Stimulated activated CD4-positive, alpha-beta T cell treated with anti-CD3 and anti-CD28 coated beads, Interleukin-2, amount 100 ng/mL, for 4 hours (primary cell): ENCODE measurements at places on chromosomes 5 and 9.
A peak's percentile ranks its signal among the peaks of the same experiment; 100 is the strongest.

- no peak for DNase-seq
These were observed 134.9 kb upstream of the CDKN2B start for GRCh38 chr9:22143799-22144625.

GRCh38 chr9:95077766-95078370, 239.6 kb downstream of the FANCC start:
- DNase-seq = no peak

DNA sequence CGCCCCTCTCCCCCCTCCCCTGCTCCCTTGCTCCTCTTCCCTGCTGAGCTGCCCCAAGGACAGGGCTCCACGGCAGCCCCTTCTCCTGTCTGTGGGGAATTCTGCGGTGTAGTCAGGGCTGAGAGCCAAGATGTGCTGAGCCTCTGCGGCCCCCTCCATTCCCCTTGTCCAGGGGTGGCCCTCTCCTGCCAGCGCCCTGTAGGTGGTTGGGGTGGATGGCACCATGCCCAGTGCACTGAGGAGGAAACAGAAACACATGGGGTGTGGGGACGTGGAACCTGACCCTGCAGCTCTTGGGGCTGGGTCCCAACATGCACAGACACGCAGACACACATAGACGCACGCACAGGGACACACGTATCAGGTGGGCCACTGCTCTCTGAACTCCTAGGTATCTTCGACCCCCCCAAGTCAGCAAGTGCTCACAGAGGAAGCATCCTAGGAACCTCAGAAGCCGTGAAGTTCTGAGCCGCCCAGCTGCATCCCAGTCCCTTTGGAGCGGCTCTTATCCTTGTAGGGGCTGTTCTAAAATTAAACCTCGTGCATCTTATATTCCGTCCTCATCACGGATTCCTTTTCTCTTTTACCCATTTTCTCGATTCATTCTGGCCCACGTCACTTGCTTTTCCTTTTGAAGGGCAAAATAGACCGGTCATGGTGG, 64.8 kb downstream of the HMCN2 start:
- no peak for DNase-seq

- DNase-seq = no peak
These were observed 20.2 kb downstream of the NNT start for GRCh38 chr5:43623048-43623680.

DNA sequence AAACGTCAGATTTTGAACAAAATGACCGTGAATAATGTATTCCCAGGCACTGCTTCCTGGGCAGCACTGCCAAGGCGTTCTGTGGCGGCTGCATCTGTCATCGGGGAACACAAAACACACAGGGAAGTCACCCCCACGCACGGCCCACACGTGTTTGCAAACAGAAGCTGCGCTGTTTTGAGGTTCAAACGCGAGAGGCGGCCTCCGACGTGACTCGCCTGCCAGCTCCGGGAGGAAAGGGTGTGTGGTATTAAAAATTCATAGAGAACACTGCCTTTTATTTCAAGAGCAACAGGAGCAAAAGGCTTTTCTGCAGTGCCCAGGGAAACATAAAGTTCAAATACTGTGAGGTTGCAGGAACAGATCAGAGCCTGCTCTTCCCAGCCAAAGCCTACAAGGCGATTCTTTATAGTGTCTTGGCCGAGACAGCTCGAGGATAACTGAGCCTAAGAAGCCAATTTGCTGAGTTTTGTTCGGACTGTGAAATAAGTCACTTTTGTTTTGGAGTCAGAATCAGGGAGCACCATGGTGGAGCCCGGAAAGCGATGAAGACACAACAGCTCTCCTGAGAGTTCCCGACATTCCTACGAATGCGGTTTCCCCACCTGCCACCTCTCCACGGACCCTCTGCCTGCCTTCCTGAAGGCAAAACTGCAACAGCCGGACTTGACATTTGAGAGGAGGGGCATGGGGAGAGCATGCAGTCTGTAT, 115.3 kb upstream of the IRX2 start:
- no peak for DNase-seq

- DNase-seq = no peak
These were observed 34.9 kb downstream of the GABRA6 start for GRCh38 chr5:161720460-161720859.

GRCh38 chr5:149011084-149011483, 51.8 kb downstream of the SH3TC2 start:
- no peak for DNase-seq

DNA sequence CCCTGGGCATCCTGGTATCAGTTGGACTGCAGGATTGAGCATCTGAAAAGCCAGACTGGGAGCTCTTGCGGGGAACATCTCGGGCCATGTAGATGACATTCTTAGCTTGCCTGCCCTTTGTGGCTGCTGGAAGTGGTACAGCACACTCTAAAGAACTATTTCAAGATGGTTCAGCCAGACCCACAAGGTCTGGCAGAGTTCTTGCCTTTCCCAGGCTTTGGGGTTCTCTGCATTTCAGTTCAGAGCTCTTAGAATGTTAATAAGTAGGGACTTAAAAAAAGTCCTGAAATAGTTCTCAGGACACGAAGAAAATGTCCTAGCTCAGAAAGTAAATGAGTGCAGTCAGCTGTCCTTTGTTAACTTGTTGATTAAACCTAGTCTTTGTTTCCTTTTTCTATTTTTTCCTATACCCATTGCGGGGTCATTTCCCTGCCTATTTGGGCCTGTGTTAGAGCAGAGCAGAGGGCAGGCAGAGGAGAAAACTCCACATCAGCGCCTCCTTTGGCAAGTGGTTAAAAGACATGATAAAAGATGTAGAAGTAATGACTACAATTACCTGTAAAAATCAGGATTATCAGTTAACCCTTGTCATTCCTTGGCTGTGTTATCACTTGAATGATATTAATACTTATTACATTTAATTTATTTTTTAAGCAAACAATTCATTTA, 291.5 kb downstream of the ZSWIM6 start:
- DNase-seq = no peak

- no peak for DNase-seq
These were observed 17.9 kb downstream of the TERT start for GRCh38 chr5:1276930-1277329.

GRCh38 chr9:472479-473075, 257.9 kb downstream of the DOCK8 start:
- DNase-seq = no peak

- DNase-seq = no peak
These were observed 252.8 kb downstream of the ROR2 start for GRCh38 chr9:91697201-91697600.

DNA sequence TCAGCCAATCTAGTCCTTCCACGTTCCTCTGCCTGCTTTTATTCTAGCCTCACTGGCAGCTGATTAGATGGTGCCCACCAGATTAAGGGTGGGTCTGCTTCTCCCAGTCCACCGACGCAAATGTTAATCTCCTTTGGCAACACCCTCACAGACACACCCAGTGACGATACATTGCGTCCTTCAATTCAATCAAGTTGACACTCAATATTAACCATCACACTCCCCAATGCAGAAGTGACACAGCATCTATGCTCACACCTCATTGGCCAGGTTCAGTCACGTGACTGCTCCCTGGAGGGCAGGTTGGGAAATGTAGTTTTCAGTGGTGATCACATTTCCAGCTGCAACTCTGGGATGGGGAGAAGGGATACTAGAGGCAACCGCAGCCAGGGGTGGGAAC, 13.0 kb downstream of the SUSD3 start:
- no peak for DNase-seq

- no peak for DNase-seq
These were observed 65.7 kb downstream of the C9orf152 start for GRCh38 chr9:110142253-110142652.

- no peak for DNase-seq
These were observed 68.5 kb upstream of the FBXW11 start for GRCh38 chr5:172074896-172075295.

DNA sequence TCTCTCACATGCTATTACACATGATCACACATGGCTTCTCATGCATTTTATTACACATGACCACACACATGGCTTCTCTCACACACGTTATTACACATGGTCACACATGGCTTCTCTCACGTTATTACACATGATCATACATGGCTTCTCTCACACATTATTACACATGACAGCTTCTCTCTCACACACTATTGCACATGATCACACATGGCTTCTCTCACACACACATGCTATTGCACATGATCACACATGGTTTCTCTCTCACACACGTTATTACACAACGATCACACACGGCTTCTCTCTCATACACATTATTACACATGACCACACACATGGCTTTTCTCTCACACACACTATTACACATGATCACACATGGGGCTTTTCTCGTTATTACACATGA, 954 bp upstream of the SLC45A2 start:
- no peak for DNase-seq

- DNase-seq = no peak
These were observed 64.2 kb upstream of the ITGA2 start for GRCh38 chr5:52925001-52925400.

DNA sequence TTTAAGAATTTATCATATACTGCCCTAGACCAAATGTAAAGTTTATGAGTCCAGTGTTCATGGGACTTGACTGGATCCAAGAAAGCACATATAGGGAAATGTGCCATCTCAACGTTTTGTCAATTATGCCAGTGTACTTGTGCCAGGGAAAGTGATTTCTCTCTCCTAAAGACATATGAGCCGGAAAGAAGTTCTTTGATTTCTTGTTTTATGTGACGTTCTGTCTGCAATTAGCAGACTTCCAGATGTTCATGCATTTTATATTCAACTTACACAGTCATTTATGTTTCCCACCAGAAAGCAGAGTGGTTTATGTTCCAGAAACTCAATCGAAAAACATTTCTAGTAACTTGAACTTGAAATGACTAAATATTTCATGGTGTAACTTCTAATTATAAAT, 203.8 kb downstream of the FAM170A start:
- DNase-seq = no peak

GRCh38 chr5:160744268-160745101, 107.5 kb downstream of the ATP10B start:
- DNase-seq = no peak

DNA sequence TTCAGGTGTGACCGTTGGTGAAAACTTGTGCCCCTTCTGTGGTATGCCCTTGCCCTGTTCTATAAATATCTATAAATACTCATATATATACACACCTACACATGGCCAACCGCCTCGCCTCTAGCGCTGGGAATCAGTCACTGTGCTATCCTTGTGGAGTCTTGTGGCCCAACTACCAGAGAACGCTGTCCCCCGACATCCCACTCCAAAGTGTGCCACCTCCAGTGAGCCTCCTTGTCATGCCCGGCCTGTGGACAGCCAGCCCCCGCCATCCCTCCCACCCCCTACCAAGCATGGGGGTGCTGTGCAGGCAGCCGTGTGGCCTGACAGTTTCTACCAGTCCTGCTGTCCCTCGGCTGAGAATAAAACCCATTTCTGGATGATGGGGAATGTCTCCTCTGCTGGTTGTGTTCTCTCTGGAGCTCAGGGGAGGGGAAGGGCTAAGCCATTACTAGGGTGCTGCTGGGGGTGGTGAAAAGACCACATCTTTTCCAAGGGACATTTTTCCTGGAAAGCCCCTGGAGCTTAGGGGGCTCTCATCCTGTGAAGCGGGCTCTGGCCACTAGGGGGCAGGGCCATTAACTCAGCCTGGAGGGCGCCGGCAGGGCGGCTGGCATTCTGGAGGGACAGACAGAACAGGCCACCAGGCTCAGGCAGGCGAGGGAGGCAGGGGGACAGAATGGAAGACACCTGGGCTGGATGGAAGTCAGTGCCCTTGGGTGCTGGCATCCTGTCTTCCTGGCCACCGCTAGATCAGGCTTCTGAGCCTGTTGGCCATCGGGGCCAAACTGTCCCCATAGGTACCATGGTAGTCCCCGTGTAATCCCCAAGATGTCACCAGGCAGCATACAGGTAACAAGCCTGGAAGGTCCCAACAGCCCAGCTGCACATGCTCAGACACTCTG, 20.7 kb downstream of the GOLGA2 start:
- peak; percentile 21 for DNase-seq

DNA sequence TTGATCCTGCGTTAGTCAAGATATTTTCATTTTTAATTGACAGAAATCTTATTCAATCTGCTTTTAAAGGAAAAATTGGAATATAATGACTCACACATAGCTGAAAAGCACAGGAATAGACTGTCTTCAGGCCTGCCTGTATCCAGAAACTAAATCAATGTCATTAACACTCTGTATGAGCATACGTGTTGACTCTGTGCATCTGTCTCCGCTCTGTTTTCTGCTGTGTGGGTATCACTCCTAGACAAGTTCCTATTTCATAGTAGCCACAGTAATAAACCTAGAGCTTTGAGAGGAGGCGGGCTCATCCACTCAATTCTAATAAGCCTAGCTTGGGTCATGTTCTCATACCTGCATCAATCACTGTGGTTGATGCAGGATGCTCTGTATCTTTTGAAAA, 267.6 kb downstream of the KCTD16 start:
- DNase-seq = no peak

DNA sequence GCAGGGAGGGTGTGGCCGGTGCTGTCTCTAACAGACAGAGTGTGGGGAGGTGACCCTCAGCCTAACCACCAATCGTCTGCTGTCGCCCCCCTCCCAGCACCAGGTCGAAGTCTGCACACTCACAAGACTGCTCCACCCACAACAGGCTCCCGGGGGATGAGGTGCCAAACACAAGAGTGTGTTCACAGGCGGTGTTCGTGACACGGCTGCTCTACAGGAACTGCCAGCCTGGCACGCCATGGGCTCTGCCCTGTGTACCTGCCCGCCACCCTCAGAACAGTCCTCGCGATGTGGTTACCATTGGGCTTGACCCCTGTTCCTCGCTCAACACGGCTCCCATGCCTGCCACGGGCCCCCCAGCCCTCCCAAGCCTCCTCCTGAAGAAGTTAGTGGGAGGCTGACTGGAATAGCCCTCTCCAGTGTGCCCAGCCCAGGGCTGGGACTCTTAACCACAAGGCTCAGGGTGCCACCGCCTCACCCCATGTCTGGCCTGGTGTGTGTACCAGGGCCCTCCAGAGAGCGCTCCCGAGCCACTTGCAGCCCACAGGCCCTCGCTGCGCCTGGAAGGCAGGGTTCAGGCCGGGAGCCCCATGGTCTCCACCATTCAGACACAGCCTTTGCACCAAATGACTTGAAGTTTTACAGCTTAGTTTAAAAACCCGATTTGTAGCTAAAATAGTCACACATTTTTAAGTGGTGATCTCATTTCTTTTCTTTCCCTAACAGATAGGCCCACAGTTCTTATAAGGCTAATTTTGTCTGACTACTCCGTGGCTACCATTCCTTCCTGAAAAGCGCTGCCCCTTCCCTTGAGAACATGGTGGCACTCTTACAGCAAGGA, 102.5 kb downstream of the CAMSAP1 start:
- no peak for DNase-seq
